ENCODE measurements at places on chromosomes 3 and 15. TPM values are rescaled to one million over a fixed set of nuclear protein-coding genes. Genes with fewer than 3 reads are reported as not detected.

- H3K4me1 ChIP-seq, result no peaks in the 10 kb centered on the region
- no peak overlapping the region for H3K27ac ChIP-seq
- H3K36me3 ChIP-seq, result no peaks in the 10 kb centered on the region
- no peaks in the 10 kb centered on the region for H3K27me3 ChIP-seq
Measured at GRCh38 chr3:152176998-152177397, 91.7 kb upstream of the MBNL1 start.

DNA sequence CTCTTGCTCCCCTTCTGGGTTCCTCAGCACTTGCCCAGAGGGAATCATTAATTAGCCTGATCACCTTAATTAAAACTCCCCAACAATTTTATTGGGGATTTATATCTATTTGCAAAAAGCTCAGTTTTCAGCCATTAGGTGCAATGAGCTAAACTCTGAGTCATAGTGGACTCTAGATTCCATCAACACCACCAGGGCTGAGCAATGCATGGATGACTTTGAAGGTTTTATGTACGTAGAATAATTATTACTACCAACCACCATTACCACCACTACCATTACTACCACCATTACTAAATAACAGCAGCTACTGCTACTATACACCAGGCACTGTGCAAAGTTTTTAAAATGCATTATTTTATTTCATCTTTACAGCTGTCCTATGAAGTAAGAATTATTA, 81.2 kb downstream of the ZNF621 start:
- H3K4me1 ChIP-seq, result no peaks in the 10 kb centered on the region
- DNase-seq, result no peak

The PPIP5K1 gene
- 36.5 TPM for total RNA-seq

DNA sequence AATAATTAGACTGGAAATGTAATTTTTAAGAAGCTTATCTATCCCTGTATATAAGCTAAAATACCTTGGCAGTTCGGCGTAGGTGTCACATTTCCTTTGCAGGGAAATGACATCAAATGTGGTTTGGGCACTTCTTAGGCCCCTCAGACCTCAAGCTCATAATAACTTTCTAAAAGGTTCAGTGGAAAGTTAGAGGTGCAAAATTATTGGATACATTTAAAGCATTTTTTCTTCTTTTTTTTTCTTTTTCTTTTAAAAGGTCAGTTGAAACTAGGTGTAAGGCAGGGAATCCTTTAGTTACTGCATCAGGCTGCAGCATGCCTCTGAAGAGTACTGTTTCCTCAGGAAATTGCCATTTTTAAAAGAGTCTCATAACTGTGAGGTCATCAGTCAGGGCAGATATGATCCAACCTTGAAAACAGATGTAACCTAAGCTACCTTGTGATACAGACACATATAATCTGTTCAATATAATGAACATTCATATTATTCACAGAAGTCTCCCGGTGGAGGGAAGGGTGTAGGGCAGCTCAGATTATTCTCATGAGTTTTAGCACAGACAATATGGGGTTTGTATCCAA, 4.8 kb downstream of the SACM1L start:
- H3K4me3 ChIP-seq, result no peak overlapping the region
- no peaks in the 10 kb centered on the region for H3K27me3 ChIP-seq
- DNase-seq, result peak; percentile 35
- peak overlapping the region; percentile 96 for H3K27ac ChIP-seq
- H3K36me3 ChIP-seq, result peaks cover 20% of the 10 kb centered on the region

The SCN5A gene
- total RNA-seq, result 0.23 TPM

The PRTG gene
- total RNA-seq, result not detected

DNA sequence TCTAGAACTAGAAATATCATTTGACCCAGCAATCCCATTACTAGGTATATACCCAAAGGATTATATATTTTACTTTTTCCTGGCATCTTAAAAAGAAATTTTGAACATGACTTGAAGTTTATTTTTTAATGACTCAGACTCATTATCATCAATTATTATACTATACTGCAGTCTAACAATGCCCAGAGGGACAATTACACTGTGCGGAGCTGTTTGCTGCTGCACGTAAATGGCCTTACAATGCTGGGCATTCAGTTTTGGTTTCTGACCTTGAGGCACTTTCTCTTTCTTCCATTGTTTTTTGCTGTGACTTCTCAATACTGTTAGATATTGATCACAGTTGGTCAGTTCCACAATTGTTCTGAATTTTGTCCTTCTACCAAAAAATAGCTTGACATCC, 128.8 kb downstream of the GBE1 start:
- no peak for DNase-seq
- no peaks in the 10 kb centered on the region for H3K36me3 ChIP-seq
- H3K27ac ChIP-seq, result no peak overlapping the region
- H3K27me3 ChIP-seq, result no peaks in the 10 kb centered on the region
- H3K4me1 ChIP-seq, result no peaks in the 10 kb centered on the region

DNA sequence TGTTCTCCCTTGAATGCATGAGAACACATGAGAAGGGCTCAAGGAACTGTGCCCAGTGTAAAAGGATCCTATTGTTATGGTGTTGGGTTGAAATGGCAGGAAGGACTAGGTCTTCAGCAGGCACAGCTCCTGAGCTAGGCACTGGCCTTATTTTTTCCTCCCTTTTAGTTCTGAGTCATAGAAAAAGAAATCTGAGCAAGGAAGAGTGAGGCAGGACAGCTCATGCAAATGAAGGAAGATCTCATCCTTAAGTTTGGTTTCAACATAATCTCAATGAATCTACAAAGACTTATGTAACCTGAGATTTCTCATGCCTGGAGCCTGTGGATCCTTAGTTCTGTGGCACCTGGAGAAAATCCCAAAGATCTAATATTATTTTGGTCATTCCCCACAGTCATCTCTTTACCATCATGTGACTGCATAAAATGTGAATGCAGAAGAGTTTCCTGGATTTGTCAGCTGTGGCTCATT, 188.6 kb upstream of the TBL1XR1 start:
- no peak overlapping the region for H3K4me3 ChIP-seq
- DNase-seq, result no peak
- H3K27me3 ChIP-seq, result no peaks in the 10 kb centered on the region
- H3K36me3 ChIP-seq, result no peaks in the 10 kb centered on the region

The UACA gene
- 0.70 TPM for total RNA-seq

The RFTN1 gene
- total RNA-seq, result 70.7 TPM

DNA sequence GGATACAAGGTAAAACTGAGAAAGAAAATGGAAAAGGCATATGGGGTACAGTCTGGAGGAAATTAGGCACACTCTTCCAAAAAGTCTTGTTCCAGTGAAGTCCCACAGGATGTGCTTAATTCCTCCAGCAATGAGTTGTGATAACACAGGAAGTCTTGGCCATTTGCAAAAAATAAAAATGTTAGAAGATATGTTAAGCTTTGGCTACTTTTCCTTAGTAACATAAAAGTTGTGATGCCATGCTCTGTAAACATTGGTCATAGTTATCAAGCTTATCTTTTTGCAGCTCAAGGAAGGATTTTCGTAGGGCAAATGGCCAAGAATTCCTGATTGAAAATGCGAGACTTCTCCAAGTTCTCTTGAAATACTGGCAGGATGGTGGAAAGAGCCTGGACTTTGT, 26.4 kb downstream of the LNP1 start:
- no peaks in the 10 kb centered on the region for H3K36me3 ChIP-seq
- H3K27me3 ChIP-seq, result peaks cover 3% of the 10 kb centered on the region
- H3K4me3 ChIP-seq, result no peak overlapping the region

GRCh38 chr15:38369936-38370478, 83.9 kb upstream of the FAM98B start:
- H3K27me3 ChIP-seq, result peaks cover 5% of the 10 kb centered on the region
- DNase-seq, result no peak
- no peak overlapping the region for H3K4me3 ChIP-seq
- no peaks in the 10 kb centered on the region for H3K4me1 ChIP-seq
- H3K36me3 ChIP-seq, result no peaks in the 10 kb centered on the region

DNA sequence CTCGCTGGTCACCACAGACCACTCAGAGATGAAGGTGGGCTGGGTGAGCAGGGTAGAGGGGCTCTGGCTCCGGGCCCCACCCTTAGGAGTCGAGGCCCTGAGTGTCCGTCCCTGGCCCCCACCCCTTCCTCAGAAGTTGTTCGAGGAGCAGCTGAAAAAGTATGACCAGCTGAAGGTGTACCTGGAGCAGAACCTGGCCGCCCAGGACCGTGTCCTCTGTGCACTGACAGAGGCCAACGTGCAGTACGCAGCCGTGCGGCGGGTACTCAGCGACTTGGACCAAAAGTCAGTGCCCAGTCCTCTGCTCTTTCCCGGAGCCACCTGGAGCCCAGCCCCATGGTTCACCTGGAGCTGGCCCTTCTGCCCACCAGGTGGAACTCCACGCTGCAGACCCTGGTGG, 28.5 kb downstream of the PTPN23 start:
- no peak overlapping the region for H3K27ac ChIP-seq
- no peaks in the 10 kb centered on the region for H3K27me3 ChIP-seq
- H3K4me3 ChIP-seq, result no peak overlapping the region
- no peaks in the 10 kb centered on the region for H3K4me1 ChIP-seq
- peaks cover 85% of the 10 kb centered on the region for H3K36me3 ChIP-seq
- DNase-seq, result no peak

The NUTM1 gene
- not detected for total RNA-seq
